ENCODE measurements at places on chromosomes 11 and 22.

DNA sequence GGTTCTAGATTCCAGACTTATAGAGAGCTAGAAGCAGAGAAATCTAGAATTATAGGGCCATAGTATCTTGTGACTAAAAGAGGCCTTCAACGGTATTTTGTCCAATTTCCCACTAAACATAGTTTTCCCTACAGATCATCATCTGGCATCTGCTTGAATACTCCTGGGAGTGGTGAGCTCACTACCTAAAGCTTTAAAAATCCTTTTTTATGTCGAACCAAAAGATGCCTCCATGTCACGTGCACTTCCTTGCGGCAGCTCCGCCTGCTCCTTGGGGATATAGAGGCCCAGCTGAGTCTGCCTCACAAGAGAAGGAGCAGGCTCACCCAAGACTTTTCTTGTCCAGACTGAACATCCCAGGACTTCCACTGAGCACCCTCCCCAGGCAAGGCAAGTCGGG, 4.3 kb upstream of the MB start:
- peaks cover 2% of the 10 kb centered on the region for H3K36me3 ChIP-seq
- DNase-seq = no peak
- no peak overlapping the region for H3K4me3 ChIP-seq
- H3K27ac ChIP-seq = no peak overlapping the region

- H3K36me3 ChIP-seq = peaks cover 5% of the 10 kb centered on the region
- no peak for DNase-seq
- H3K27me3 ChIP-seq = peaks cover 22% of the 10 kb centered on the region
- no peak overlapping the region for H3K4me3 ChIP-seq
- no peaks in the 10 kb centered on the region for H3K4me1 ChIP-seq
These were observed 215.5 kb downstream of the TTC28 start for GRCh38 chr22:28464127-28464526.

GRCh38 chr11:59755701-59756557, 753 bp downstream of the STX3 start:
- no peaks in the 10 kb centered on the region for H3K27me3 ChIP-seq
- no peak for DNase-seq
- peak overlapping the region; percentile 97 for H3K4me3 ChIP-seq
- no peaks in the 10 kb centered on the region for H3K36me3 ChIP-seq
- peak overlapping the region; percentile 19 for H3K27ac ChIP-seq
- peaks cover 20% of the 10 kb centered on the region for H3K4me1 ChIP-seq

- H3K4me3 ChIP-seq = no peak overlapping the region
- no peaks in the 10 kb centered on the region for H3K36me3 ChIP-seq
- H3K4me1 ChIP-seq = no peaks in the 10 kb centered on the region
- DNase-seq = no peak
These were observed 151.1 kb downstream of the JRKL start for GRCh38 chr11:96540875-96541274.

DNA sequence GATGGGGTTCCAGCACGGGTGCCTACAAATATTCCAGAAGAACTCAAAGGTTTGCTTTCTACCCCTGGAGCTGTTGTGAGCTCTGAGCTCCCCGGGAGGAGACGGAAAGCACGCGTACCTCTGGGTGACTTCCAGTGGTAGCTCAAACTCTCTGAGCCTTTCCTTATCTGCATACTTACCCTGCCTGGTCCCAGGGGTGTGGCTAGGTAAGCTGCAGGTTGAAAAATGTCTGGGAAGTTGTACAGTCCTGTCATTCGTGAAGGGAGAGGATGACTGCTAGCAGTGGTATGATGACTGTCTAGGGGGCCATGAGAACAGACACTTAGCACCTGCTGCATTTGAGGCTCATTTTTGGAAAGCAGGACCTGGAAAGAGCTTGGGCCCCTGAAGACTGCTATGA, 111.5 kb downstream of the DSCAML1 start:
- peaks cover 61% of the 10 kb centered on the region for H3K27me3 ChIP-seq
- no peak overlapping the region for H3K4me3 ChIP-seq
- peaks cover 2% of the 10 kb centered on the region for H3K4me1 ChIP-seq
- H3K27ac ChIP-seq = no peak overlapping the region

DNA sequence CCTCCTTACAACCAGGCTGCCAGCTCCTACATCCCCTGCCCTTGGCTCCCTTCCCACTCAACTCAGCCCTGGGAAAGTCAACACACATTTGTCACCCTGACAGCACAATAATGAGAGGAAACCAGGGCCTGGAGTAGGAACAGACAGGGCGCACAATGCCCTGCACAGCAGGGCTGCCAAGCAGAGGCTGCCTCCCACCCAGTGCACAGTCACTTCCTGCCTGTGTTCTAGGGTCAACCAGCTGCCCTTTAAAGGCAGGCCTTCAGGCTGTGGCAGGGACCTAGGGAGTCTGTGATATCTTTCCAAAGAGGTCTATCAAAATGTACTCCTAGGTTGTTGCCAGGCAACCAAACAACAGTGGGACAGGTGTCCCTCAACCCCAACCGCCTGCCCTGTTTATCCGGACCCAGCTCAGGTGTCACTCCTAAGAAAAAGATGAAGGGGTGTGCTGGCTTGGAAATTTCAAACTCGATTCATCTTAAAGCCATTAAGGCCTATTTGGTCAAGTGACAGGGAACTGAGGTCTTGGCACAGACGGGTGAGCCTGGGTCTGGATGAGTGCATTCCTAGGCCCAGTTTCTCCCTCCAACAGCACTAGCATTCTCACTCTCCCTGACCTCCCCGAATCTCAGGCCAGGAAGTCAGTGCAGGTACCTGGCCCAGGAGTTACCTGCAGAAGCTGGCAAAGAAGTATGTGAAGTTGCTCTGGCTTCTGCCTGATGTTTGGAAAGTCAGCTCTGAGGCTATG, 110.3 kb upstream of the PITPNB start:
- H3K36me3 ChIP-seq = no peaks in the 10 kb centered on the region
- peaks cover 14% of the 10 kb centered on the region for H3K27me3 ChIP-seq
- H3K4me3 ChIP-seq = no peak overlapping the region

DNA sequence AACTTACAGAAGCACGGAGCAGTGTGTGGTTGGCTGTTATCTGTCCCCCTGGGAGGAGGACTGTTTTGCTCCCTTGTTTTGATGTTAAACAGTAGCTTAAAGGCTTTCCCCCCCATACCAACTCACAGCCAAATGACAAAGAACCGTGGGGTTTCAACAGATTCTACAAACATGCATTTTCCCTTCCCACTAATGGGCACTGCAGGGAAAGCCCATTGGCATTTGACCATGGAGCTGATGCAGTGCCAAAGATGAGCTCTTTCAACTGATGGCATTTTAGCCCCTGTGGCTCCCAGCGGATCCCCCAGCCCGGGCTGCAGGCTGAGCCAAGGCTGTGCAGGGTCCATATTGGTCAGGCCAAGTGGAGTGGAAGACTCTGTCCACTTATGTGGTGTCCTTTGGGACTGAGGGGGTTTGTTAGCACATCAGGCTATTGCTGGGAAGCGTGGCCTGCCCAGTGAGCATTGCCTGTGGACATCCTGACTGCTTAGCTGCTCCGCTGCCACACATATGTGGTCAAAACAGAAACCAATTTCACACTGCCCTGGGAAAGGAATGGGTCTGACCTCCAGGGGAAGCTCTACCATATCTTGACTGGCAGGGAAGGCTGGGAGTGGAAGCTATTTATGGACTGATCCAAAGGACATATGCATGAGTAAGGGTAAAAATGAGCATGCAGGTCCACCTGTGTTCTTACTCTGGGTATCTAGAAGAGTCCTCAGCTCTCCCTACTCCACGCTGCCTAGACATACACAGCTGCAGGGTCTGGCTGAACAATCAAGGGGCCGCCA, 116.4 kb upstream of the PARVA start:
- H3K27me3 ChIP-seq = no peaks in the 10 kb centered on the region
- peaks cover 10% of the 10 kb centered on the region for H3K4me1 ChIP-seq
- H3K27ac ChIP-seq = no peak overlapping the region
- H3K4me3 ChIP-seq = no peak overlapping the region
- peaks cover 13% of the 10 kb centered on the region for H3K36me3 ChIP-seq

GRCh38 chr11:45625611-45626010, 39.8 kb downstream of the CHST1 start:
- H3K27me3 ChIP-seq = peaks cover 64% of the 10 kb centered on the region
- no peak for DNase-seq
- H3K36me3 ChIP-seq = peaks cover 5% of the 10 kb centered on the region
- H3K4me3 ChIP-seq = no peak overlapping the region
- H3K27ac ChIP-seq = no peak overlapping the region

DNA sequence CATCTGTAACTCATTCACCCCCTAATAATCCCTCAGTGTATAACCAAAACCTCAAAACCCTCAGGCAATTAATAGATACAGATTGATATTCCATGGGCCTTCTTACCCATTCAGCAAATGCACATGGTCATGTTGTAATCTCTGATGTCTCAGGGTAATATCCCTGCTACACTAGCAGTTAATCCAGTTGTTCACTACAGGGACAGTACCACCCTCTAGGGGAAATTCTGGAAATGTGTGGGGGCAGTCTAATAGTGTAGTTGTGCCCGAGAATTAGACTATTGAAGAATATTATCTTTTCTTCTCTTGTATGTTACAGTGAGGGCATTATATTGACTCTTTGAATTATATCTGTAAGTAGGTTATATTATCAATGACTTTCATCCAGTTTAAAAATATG, 175.4 kb downstream of the CWF19L2 start:
- H3K4me3 ChIP-seq = no peak overlapping the region
- DNase-seq = no peak
- no peaks in the 10 kb centered on the region for H3K27me3 ChIP-seq

DNA sequence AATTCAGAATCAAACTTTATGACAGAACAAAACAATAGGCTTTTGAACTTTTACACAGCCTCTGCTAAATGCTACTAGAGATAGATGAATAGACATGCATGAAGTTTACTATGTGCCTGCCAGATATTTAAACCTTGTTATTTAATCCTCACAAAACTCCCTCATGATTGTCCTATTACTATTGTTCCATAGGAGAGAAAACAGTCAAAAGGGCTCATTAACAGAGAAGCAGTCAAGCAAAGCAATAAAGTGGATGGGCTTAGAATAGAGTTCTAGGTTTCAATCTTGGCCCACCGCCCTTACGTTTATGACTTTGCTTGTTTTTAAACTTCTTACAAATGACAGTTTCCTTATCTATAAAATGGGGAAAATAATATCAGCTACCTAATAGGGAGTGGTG, 12.9 kb downstream of the CWC15 start:
- H3K27me3 ChIP-seq = no peaks in the 10 kb centered on the region
- H3K4me1 ChIP-seq = peaks cover 13% of the 10 kb centered on the region
- peaks cover 8% of the 10 kb centered on the region for H3K36me3 ChIP-seq
- H3K4me3 ChIP-seq = no peak overlapping the region

DNA sequence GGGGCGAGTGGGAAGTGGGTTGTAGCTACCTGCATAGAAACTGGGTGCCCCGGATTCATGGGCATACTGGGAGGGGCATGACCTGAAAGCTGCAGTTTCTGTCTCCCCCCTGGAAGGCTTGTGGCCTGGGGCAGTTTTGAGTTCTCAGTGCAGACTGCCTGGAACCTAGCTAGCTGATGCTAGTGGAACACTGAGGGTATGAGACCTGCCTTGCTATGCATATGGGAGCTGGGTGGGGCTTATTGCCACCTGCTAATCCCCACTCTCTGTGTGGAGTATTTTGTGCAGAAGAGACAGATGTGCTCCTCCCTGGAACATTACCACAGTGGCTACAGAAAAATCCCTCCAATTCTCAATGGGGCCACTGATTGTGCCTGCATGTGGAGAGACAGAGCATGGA, 11.7 kb upstream of the OR56B4 start:
- H3K4me1 ChIP-seq = no peaks in the 10 kb centered on the region
- no peaks in the 10 kb centered on the region for H3K36me3 ChIP-seq
- H3K27me3 ChIP-seq = peaks cover 45% of the 10 kb centered on the region
- H3K4me3 ChIP-seq = no peak overlapping the region
- H3K27ac ChIP-seq = no peak overlapping the region
- no peak for DNase-seq

DNA sequence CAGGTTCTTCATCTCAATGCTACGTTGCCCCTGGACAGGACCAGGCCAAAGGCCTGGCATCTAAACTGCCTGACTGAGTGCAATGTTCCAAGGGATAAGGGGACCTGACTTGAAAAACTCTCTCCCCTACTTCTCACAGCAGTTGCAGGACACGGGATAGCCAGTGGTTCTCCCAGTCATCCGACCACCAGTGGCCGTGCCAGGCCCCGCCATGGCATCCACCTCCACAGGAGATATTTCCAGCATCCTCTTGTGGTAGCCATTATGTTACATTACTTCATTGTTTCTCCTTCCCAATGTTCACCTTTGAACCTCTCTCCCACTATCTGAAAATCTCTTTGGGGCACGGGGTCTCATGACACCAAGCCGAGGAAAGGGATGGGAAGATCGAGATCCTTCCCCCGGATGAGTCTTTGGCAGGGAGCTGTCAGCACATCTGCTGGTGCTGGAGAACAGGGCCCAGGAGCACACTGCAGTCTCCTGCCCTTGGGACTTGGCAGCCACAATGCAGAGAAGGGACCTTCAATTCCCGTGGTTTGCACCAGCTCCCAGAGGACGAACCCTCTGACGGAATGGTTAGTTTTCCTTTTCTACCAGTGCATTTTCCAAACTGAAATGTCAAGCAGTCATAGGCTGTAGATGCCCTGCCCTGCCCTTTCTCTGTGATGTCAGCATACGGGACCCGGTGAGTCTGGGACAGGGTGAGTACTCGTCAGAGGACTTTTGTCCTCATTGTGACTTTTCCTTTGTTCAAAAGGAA, 121.2 kb downstream of the ETS1 start:
- H3K27me3 ChIP-seq = no peaks in the 10 kb centered on the region
- H3K36me3 ChIP-seq = peaks cover 22% of the 10 kb centered on the region
- H3K4me1 ChIP-seq = peaks cover 82% of the 10 kb centered on the region
- DNase-seq = no peak
- H3K4me3 ChIP-seq = peak overlapping the region; percentile 82
- peak overlapping the region; percentile 100 for H3K27ac ChIP-seq

DNA sequence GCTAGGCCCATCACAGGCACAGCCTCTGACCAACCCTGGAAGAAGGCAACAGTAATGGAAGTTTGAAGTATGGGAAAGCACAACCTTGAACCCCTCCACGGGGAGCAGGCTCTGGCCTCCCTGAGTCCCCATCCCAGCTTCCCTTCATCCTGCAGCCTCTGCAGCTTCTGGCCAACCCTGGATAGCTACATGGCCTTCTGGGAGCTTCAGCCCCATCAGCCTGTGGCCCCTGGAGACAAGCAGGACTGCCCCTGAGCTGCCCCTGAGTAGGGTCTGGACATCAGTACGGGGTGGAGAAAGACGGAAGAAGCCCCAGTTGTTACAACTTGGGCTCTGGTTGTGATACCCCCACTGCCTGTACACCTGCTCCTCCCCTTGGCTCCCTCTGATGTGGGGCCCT, 113.8 kb upstream of the CD82 start:
- no peaks in the 10 kb centered on the region for H3K36me3 ChIP-seq
- H3K27ac ChIP-seq = no peak overlapping the region
- H3K4me3 ChIP-seq = no peak overlapping the region
- H3K27me3 ChIP-seq = peaks cover 13% of the 10 kb centered on the region
- no peaks in the 10 kb centered on the region for H3K4me1 ChIP-seq
- no peak for DNase-seq

Data from T-helper 17 cell (primary cell).